ENCODE measurements at places on chromosomes 16 and 17. TPM values are rescaled to one million over a fixed set of nuclear protein-coding genes. Genes with fewer than 3 reads are reported as not detected.

DHRS7C gene
- total RNA-seq = 82.3 TPM

UBB gene
- total RNA-seq = 1,163 TPM

DPEP3 gene
- total RNA-seq = not detected

HEXIM2 gene
- total RNA-seq = 4.4 TPM

RAP1GAP2 gene
- total RNA-seq = 57.6 TPM

CCL1 gene
- total RNA-seq = not detected

PRKCB gene
- total RNA-seq = 4.1 TPM

KRTAP4-3 gene
- not detected for total RNA-seq

DNA sequence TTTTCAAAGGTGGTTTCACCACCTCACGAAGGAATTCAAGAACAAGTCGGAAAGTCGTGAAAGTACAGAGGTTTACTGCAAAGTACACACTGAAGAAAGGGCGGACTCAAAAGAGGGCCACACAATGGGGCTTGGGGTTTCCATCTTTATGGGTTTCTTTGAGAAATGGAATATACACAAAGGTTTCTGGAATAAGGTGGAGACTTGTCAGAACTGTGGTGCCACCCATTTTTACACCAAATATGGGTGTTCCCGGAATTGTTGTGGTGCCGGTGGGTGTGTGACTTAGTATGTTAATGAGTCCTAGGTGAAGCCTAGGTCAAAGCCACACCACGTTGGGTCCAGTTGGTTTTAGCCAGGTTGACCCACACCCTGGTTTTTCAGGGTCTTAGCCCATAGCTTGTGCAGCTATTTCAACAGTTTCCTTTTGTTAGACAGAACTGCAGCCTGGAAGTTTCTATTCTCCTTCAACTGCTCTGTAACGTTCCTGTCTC lies 567 bp upstream of the GCSH start:
- DNase-seq = no peak

DNA sequence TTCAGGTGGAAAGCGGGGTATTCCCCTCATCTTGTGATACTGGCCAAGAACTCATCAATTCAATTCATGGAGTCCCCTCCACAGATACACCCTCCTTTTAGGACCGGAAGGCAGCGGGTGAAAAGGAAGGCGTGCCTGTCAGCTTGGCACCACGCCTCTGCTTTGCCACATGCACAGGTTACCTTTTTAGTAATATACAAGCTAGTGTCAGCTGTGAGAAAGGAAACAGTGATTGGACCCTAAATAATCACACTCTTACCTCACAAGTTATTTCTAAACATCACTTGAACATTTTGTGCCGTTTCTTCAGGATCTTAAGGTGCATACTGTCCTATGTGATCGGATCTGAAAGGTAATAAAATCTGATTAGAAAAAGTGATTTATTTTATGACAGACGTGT lies 15.7 kb downstream of the ZDHHC7 start:
- no peak for DNase-seq

- DNase-seq = no peak
Measured at GRCh38 chr17:53633856-53634255, 188.9 kb upstream of the KIF2B start.

DNA sequence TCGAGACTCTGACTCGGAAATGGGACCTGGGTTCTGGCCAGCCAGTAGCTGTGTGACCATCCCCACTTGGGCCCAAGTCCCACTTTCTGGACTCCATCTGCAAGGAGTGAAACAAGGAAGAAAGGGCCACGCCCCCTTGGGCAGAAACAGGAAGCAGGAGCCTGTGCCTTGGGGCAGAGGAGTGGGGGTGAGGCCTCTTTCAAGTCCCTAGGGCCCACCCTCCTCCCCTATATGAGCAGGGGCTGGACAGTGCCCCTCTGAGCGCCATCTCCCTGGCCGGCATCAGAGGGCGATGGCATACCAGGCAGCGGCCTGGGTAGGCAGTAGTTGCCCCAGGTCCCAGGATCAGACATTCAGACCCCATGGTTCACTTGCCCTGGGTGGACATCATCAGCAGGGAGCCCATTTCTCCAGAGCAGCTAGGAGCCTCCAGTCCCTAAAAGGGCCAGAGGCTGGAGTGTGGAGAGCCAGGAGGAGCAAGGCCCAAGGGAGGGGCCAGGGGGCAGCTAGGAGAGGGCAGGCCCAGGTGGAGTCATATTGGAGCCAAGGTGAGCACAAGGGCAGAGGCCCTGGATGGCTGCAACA lies 7.1 kb downstream of the BCAR1 start:
- DNase-seq = peak; percentile 80

GRCh38 chr17:29573871-29574731 lies 5.6 kb downstream of the TP53I13 start:
- no peak for DNase-seq

DNA sequence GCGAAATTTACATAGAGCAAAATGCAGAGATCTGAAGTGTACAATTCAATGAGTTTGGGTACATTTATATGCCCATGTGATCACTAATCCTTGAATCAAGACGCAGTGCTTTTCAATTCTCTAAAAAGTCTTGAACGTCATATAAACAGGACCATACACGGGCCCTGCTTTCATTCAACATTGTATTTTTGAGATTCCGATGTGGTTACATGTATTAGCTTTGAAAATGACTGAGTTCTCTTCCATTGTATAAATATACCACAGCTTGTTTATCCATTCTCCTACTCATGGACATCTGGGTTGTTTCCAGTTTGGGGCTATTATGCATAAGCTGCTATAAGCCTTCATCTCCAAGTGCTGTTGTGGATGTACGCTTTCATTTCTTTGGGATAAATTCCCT lies 45.5 kb downstream of the ZCCHC14 start:
- DNase-seq = no peak

DNA sequence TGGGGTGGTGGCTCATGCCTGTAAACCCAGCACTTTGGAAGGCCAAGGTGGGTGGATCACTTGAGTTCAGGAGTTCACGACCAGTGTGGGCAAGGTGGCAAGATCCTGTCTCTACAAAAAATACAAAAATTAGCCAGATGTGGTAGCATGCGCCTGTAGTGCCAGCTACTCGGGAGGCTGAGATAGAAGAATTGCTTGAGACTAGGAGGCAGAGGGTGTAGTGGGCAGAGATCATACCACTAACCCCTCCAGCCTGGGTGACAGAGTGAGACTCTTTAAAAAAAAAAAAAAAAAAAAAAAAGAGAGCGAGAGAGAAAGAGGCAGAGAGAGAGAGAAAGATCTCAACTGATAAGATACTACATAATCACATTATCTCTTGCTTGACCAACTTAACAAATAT lies 45.9 kb downstream of the KANSL1 start:
- DNase-seq = no peak

DNA sequence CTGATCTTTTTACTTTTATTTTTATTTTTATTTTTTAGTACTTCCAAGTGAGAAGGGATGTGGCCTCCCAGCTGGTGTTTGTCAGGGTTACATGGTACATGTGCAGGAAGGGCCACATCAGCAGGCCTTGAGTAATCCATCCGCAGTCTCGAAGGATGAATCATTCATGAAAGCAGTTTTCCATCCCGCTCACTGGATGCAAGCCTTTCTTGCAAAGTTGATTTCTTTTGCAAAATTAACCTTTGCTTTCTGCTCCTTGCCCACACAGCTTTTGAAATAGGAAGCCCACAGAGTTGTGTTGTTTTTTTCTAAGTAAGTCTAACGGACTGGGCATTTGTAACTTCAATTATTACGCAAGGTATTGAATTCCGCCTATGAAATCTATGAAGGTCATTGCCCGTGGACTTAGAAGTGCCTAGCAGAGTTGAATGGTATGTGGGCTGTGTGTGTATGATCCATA lies 157.4 kb downstream of the PRKCA start:
- peak; percentile 67 for DNase-seq

DNA sequence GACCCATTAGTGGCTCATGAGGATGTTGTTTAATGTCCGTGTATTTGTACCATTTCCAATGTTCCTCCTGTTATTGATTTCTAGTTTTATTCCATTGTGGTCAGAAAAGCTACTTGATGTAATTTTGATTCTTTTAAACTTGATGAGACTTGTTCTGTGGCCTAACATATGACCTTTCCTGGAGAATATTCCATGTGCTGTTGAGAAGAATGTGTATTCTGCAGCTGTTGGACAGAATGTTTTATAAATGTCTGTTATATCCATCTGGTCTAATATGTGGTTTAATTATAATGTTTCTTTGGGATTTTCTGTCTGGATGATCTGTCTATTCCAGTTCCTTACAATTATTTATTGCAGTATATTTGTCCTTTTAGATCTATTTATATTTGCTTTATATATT lies 2.9 kb upstream of the ABCA10 start:
- no peak for DNase-seq

DNA sequence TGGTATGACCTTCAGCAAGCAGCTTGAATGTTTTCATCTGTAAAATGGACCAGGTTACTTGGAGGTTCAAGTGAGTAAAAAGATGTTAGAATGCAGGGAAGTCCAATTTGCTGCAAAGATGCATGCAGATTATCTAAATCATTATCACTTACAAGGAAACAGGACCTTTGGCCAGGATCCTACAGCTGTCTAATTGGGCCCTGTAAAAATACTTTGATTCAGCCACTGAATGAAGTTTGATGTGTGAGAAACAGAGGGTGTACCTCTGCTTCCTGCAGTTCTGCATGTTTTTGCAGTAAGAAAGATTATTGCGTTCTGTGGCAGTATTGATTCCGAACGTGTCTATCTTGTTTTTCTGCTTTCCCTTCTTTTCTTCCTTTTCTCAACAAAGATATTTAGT lies 10.2 kb downstream of the CDH13 start:
- DNase-seq = no peak

GRCh38 chr16:54586474-54587175 lies 300.0 kb upstream of the IRX3 start:
- no peak for DNase-seq

DNA sequence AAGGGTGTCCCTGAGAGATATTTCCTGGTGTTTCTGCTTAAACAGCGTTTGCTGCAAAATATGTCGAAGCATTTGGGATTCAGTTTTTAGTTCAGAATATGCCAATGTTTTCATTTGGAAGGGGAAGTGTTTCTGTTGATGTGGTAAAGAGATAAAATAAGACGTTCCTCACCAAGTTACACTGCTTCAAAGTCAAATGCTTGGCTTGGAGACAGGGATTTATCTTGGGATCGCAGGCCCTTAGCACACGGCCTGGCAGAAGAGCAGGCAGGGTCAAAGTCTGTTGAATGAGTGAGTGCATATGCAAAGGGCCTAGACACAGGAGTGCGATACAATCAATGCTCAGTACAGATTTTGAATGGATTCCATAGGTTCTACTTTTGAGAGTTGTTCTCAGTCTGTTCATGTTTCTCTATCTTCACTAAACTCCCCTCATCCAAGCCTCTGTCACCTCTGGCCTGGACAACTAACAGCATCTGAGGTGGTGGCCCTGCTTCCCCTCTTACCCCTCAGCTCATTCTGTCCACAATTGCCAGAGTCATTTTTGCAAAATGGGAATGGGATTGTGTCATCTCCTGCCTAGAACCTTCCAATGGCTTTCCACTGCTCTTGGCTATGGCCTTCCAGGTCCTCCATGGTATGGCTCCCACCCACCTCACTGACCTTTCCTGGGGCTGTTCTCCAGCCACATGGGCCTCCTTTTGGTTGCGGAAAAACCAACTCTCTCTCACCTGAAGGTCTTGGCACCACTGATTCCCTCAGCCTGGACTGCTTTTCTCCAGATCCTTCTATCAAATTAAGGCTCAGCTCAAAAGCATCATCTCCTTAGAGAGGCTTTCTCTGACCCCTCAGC lies 3.2 kb downstream of the DEXI start:
- no peak for DNase-seq

- DNase-seq = no peak
Measured at GRCh38 chr16:57698812-57699405, 4.3 kb downstream of the DRC7 start.

DNA sequence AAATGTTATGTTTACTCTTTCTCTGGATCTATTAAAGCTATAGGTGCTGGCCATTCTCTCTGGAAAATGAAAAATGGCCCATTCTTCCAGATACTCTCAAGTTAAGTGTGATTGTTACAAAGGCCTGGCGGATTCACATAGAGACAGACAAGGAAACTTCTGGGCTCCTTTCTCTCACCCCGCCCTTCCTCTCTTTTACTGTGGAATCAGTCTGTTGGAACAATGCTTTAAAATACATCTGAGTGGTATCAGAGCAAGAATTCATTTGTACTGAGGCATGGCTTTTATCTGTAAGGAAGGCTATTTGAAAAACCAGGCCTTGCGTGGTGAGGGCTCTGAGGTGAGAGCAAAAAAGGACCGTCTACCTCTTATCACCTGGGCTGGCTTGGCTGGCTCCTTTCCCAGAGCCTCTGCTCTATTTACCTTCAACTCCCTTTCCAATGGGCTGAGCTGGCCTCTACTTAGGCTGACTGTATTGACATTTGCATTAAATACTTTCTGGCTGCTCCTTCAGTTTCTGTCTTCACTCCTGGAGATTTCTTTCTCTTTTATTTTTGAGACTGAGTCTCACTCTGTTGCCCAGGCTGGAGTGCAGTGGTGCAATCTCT lies 274.0 kb downstream of the PHKB start:
- no peak for DNase-seq

GRCh38 chr16:714558-715476 lies at the start of gene METRN:
Gene METRN (plus strand): TSS chr16:715118. CDS start chr16:715290, 172 bp downstream.
- DNase-seq = peak; percentile 95

DNA sequence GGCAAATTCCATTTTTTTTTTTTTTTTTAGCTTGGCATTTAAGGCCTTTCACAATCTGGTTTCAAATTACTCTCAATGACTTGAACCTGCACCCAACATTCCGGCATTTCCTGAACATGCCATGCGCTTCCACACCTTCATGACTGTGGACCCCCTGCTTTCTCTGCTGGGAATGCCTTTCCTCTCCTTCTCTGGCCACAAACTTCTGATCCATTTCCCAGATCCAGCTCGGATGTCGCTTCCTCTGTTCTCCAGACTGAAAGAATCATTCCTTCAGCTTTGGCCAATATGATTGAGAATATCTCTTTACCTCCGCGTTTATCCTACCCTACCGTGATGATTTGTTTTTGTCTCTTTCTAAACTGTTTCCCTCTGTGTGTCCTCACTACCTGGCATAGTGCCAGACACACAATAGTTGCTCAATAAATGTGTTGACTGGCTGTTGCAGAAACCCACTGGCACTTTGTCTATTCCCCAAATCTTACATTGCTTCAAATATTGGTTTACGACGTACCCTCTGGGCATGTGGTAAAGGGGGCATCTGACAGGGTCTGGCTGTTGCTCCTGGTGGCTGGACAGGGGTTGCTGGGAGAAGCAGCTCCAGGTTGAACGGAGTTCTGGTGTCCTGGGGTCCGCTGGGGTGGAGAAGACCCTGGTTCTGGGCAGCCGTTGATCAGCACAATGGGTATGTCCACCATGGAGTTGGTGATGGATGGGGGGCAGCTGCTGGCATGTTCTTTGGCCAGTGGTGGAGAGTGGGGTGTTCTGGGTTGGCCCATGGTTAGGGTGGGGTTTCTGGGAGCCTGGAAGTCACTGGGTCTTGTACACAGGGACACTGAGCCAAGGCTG lies 14.7 kb downstream of the TNS4 start:
- peak; percentile 44 for DNase-seq
